Hematopoietic multipotent progenitor cell treated with erythropoietin and hydrocortisone succinate and interleukin-3 and kit ligand, for 15 days (in vitro differentiated cells): ENCODE measurements at places on chromosomes 12 and 14.

DNA sequence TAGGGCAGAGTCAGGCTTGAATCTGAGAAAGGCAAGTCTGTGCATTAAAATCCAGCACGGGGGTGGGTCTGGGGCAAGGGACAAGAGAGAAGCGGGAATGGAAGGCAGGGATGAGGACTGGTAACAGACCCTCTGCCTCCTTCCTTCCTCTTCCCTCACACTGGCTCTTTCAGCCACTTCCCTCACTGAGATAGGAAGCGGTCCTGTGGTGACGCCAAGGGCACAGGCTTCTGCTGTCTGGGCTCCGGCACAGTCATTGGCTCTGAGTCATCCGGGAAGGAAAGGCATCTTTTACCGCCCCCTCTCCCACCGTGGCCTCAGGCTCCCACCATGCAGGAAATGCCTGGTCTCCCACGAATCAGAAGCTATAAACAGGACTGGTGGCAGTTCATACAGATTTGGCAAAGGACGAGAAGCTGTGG, 70.2 kb downstream of the ETV6 start:
- no peak for DNase-seq

- DNase-seq = no peak
Measured at GRCh38 chr14:32472512-32473463, 143.7 kb downstream of the AKAP6 start.

- DNase-seq = no peak
Measured at GRCh38 chr14:81981307-81981675, 447.6 kb upstream of the SEL1L start.

DNA sequence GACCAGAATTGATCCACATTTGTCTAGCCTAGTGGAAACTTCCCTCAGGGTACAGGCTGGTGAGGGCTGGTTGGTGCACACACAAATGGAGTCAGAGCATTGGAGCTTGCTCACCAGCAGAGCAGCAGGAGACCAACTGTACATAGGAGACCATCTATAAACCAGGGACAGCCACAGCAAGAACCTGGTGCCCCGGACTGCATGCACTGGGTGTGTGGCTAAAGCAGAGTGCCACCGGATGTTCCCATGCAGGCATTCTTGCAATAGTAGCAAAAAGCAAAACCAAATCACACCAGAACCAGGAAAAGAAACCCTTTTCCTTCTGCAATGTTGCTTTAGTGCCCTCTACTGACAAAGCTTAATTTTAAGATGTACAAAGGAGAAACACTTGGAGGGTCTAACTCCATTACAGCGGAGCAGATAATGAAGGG, 136.4 kb downstream of the MDGA2 start:
- DNase-seq = no peak

- DNase-seq = no peak
Measured at GRCh38 chr12:108857158-108857407, 300 bp downstream of the SSH1 start.

- DNase-seq = no peak
Measured at GRCh38 chr12:19412844-19413243, 26.4 kb upstream of the AEBP2 start.

GRCh38 chr14:102940729-102941362, 18.4 kb downstream of the AMN start:
- no peak for DNase-seq

DNA sequence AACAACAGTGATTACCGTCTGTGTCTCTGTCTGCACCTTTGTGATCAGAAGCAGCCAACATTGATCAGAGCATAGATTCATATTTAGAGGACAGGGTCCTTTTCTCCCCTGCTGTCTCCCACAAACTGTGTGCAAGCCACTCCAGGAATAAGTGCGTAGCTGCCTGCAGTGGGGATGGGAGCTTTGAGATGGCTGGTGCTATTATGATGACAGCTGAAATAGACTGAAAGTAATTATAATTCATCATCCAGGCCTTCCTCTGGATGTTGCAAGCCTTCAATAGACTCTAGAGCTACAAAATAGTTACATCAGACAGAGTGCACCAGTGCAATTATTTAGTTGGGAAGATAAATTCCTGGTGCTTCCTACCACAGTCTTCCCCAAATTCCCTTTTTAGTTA, 68.1 kb downstream of the BORCS5 start:
- no peak for DNase-seq

DNA sequence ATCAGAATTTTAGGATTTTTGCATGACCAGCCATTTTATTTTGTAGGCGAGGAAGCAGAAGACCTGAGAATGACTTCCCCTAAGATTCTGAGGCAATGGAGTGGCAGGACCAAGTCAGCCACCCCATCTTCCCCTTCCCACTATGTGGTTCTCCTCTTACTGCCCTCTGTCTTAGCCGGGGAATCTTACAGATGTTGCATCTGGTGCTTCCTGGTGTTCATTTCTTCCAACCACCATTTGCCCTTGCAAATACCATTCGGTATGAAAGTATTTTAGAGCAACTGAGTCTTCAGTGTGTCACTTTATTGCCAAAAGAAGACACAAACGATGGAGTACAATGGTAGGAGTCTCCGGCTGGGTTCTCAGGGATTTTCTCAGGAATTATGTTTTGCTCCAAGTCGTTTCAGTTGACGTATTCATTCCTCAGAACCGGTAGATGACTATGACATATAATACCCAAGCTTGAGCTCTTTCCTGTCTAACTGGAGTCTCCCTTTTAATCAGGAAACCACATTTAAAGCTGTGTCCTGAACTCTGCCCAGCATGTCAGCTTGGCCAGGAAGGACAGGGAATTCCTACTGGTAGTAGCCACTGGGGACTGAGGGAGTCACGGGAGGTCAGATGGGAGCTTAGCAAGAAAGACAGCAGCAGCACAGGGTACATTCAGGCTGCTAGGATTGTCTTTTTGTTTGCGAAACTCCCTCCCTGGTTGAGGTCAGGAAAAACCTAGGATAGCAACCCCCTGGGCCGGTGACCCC, 87.0 kb downstream of the SAMD4A start:
- no peak for DNase-seq

- no peak for DNase-seq
Measured at GRCh38 chr12:8722286-8722800, 24.6 kb downstream of the RIMKLB start.

GRCh38 chr12:102549691-102550090, 69.3 kb upstream of the IGF1 start:
- no peak for DNase-seq

- DNase-seq = no peak
Measured at GRCh38 chr14:103716091-103716801, 636 bp downstream of the ZFYVE21 start.

GRCh38 chr12:132279184-132279889, 50.1 kb downstream of the GALNT9 start:
- DNase-seq = no peak

DNA sequence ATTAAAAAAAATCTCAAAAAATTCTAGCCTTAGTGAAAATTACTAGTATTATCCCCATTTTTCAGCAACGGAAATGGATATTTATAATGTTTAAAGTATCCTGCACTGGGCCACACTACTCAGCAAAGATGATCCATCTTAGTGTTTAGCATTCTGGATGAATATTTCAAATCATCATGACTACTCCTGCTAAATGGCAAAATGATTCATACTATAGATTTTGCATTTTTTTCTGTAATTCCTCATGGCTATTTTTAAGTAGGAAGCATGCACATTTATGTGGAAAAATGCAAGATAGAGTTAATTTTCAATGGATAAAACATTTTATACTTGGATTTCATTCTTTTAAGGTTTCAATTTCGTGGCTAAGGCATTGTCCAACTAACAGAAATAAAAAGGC, 59.6 kb downstream of the LRFN5 start:
- no peak for DNase-seq

DNA sequence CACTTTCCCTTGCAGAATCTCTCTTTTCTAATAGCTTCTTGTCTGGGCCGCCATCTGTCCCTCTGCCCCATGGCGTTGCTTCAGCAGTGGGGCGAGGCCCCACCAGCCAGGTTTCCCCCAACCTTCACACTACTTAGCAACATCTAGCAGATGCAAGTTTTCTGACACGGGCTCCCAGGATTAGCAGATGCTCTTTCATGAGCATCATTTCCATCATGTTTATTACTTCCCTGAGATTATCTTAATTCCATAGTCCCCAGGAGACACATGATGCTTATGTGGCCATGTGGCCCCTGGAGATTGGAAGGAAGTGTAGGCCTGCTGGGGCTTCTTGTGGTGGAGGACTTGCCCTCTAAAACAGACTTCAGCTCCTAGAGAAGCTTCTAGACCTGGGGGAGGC, 102.0 kb upstream of the MYL2 start:
- no peak for DNase-seq

DNA sequence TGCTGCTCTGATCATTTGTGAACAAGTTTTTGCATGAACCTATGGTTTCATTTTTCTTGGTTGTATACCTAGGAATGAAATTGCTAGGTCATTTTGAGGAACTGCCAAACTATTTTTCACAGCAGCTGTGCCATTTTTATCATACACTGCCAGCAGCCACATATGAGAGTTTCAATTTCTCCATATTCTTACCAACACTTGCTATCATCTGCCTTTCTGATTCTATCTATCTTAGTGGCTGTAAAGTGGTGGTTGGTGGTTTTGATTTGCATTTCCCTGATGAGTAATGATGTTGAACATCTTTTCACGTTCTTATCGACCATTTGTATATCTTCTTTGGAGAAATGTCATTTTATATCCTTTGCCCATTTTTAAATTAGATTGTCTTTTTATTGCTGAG, 146.1 kb downstream of the C12orf75 start:
- DNase-seq = no peak

DNA sequence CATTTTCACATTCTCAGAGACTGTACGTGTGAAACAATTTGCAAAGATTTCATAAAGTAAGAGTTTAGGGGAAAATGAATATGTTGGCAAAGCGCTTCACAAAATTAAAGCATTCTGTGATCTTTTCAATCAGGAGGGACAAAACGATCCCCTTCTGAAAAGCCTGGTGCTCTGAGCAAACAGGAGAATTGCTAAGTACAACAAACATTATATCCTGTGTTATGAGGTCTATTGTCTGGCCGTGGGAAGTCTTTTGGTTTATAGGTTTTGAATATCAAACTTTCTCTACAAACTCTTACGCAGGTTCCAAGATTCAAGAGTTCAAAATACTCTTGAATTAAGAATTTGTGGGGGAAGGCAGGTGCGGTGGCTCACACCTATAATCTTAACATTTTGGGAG, 7.2 kb upstream of the FOXN3 start:
- DNase-seq = no peak

GRCh38 chr12:52362118-52362726, 5.1 kb downstream of the KRT85 start:
- DNase-seq = no peak

GRCh38 chr12:6536894-6537579, 2.7 kb downstream of the GAPDH start:
- no peak for DNase-seq

- DNase-seq = no peak
Measured at GRCh38 chr14:26200687-26201086, 397.1 kb downstream of the NOVA1 start.

GRCh38 chr14:85087201-85087600, 442.7 kb upstream of the FLRT2 start:
- no peak for DNase-seq

GRCh38 chr14:72706485-72706884, 187.4 kb downstream of the DPF3 start:
- DNase-seq = no peak

DNA sequence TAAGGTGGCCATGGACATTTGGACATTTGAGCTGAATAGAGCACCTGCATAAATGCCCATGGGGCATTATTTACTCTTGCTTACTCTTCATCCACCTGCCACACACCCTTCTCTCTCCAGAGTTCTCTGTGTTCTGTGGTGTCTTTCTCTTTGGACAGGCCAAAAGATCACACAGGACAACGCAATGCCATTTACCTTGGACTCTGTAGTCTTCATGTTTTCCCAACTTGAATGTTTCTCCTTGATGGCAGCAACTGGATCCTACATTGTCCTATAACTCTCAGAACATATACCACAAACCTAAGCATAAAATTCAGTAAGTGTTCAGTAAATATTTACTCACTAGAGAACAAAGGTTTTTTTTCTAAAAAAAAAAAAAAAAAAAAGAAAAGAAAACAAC, 41.7 kb upstream of the PTHLH start:
- DNase-seq = no peak

- no peak for DNase-seq
Measured at GRCh38 chr14:85934886-85935254, 404.9 kb downstream of the FLRT2 start.

GRCh38 chr14:20805485-20805884, 2.8 kb upstream of the RNASE1 start:
- DNase-seq = no peak

- DNase-seq = no peak
Measured at GRCh38 chr12:67202011-67202677, 67.0 kb upstream of the CAND1 start.

GRCh38 chr14:61503167-61503801, 181.9 kb downstream of the PRKCH start:
- DNase-seq = no peak

- no peak for DNase-seq
Measured at GRCh38 chr14:76863724-76864407, 37.7 kb downstream of the LRRC74A start.

- no peak for DNase-seq
Measured at GRCh38 chr12:83149987-83150386, 463.3 kb downstream of the TMTC2 start.

GRCh38 chr12:132444957-132445883, 44.7 kb upstream of the FBRSL1 start:
- no peak for DNase-seq

- DNase-seq = no peak
Measured at GRCh38 chr12:14510574-14510973, 57.1 kb downstream of the PLBD1 start.

DNA sequence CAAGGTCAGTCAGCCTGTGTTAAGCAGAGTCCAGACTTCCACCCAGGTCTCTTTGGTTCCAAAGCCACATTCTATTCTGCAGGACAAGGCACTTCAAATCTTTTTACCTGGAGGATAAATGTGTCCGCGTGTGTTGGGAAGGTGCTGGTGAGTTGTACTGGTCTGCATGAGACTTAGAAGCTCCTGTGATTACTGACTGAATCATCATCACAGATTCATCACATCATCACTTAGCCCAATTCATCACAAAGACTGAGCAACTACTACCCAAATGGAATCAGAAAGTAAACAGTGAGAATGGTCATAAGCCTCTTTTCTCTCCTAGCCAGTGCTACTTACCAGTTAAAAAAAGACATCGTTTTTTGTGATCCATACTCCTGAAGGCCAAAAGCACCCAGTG, 5.3 kb downstream of the SLC15A5 start:
- no peak for DNase-seq
